Stimulated activated CD4-positive, alpha-beta T cell treated with anti-CD3 and anti-CD28 coated beads, Interleukin-1b, Interleukin-23, amount 100 ng/mL, for 1 hour (primary cell): ENCODE measurements at places on chromosomes 2 and 18.

- DNase-seq: no peak
These were observed 447.1 kb downstream of the TXNL1 start for GRCh38 chr18:56191334-56191733.

GRCh38 chr2:220946552-220946951 is 625.6 kb downstream of the EPHA4 start:
- DNase-seq: no peak

GRCh38 chr2:240463866-240464481 is 28.5 kb downstream of the GPC1 start:
- no peak for DNase-seq

DNA sequence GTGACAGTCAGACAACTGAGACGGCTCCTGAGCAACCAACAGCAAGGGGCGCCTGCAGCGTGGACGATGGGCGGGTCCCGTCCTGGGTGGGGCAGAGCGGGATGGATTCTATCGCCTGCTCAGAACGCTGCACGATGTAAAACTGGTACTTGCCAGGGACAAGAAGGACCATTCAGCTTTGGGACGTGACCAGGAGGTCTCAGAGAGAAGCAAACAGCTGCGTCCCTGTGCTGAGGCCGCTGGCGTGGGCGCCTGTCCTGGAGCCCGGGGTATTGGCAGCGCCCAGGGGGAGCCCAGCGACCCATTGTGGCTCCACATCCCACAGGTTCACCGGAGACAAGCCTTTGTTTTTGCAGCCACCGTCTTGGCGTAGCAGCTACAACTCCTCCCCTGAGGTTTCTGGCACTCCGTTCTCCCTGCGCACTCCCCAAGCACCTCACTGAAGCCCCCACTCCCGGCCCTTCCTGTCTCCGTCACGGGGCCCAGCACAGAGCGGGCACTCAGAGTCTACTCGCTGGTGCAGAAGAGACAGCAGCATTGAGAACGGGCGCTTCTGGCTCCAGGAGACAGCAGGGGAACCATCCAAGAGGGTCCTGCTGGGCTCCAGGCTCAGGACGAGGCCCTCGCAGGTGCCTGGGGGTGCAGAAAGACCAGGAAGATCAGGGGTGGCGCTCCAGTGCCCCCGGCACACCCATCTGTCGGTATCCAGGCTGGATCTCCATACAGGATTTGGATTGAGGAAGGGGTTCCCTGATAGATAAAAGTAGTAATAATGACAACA is 22.1 kb upstream of the KCNG2 start:
- no peak for DNase-seq

- no peak for DNase-seq
These were observed 10.3 kb upstream of the IL1R2 start for GRCh38 chr2:101981504-101981903.

DNA sequence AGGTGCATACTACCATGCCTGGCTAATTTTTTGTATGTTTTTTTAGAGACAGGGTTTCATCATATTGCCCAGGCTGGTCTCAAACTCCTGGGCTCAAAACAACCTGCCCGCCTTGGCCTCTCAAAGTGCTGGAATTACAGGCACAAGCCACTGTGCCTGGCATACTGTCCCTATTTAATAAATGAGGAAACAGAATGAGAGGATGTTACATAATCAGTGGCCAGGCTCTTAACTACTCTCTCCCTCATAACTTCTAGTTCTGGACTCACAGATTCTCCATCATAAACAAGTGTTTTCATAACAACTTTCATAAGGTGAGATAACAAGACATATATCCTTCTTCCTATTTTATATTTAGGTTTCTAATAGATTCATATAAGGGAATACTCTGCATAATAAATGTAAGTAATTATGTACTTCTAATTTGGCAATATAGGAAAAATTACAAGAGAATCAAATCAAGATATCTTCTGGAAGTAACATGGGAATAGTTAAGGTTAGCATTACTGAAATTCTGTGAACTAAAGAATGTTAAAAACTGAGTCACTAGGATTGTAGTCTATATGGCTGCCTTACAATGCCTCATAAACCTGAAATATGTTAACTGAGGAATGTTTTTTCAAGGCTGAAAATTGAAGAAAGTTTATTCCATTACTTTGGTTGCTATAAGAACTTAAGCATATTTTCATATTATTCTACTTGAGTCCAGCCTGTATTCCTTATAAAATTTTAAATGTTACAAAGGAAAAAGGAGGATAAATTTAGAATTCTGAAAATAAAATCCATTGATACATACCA is 71.3 kb downstream of the SLC25A12 start:
- DNase-seq: no peak

- DNase-seq: no peak
These were observed 75.0 kb upstream of the PKDCC start for GRCh38 chr2:41972819-41973218.

DNA sequence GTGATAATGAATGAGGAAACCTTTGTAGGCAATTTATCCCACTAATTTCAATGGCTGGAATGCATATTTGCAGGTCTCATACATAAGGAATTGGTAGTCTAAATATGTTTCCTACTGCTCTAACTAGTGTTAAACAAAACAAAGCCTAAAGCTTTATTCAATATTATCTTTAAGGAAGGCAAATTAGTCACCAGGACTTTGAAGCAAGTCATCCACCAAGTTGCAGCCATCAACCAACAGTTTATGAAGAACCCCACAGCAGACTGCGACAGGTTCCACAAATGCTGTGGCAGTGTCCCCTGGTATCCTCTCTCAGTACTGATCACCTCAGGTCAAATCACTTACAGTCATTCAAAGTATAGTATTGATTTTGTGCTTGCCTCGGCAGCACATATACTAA is 181.5 kb upstream of the ZFP36L2 start:
- DNase-seq: no peak

GRCh38 chr2:178804791-178805190 is 2.4 kb downstream of the TTN start:
- DNase-seq: no peak

DNA sequence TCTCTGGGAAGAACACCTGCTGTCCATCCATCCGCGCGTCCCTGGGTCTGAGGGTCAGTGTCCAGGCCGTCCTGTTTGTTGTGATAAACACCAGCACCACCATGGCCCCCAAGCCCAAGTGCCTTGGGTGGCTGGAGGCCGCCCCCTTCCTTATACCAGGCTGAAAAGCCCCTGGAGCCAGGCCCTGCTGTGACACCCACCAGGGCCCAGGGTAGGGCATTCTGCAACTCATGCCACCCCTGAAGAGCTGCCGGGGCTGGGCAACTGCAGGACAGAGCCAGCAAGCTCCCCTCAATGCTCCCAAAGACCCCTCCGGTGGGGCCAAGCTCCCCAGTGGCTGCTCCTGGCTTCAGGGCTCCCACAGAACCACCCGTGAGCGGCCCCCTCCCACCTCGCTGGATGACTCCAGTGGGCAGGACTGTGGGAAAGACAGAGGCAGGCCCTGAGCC is 31.9 kb upstream of the SNED1 start:
- DNase-seq: no peak

DNA sequence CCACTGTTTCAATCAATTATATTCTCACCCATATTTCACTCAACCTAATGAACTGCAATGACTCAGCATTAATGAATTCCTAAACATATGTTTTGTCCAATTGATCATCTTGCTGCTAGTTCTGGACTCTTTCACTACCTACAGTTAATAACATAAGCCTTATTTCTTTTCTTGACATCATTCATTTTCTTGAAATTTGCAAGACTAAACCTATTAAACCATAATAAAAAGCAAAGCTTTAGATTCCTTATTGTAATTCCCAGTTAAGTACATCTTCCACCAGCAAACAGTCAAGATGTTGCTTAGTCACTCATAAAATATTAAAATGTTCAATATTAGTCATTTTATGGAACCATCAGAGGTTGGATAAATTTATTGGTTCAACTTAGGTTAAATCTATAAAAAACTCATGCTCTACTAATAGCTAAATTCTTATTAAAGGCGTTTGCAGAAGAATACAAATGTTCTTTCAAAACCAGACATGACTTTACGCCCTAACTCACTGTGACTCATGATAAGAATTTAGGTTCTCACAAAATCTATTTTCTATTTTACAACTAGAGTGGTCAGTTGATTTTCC is 599.4 kb downstream of the RNF144A start:
- DNase-seq: no peak

DNA sequence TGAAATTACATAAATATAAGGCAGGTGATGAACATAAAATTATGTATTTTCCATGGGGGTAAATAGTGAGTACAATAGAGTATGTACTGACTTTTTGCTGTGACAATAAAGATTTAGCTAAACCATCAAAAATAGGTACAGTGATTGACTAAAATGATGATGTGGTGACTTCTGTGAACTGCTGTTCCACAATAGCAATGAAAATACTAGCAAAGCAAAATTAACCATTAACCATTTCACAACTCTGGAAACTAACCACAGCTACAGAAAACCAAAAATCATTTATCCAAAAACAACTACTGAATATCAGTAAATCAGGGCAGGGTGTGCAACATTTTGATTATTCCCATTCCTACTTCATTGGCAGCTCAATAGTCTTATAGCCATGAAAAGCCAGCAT is 161.4 kb upstream of the GYPC start:
- DNase-seq: no peak

DNA sequence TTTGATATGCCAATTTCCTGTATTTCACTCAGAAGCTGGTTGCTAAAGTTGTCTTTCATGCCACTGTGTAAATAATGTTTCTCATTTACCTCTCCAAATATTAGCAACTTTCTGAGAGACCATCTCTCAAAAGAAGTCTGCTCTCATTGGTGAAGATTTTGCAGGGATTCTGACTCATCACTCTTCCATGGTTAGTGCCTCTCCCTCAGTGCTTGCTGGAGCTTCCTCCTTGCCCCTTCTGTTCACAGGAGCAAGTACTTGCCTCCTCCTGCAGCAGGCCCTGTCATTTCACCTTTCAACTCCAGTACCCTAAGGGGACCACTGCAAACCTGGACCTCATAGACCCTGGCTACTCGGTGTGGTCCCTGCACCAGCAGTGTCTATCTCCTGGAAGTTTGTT is 168.8 kb downstream of the ZNF385B start:
- no peak for DNase-seq

- DNase-seq: no peak
These were observed 98.9 kb upstream of the EPAS1 start for GRCh38 chr2:46198164-46198883.

- no peak for DNase-seq
These were observed 11.7 kb upstream of the CNGA3 start for GRCh38 chr2:98334439-98335078.

DNA sequence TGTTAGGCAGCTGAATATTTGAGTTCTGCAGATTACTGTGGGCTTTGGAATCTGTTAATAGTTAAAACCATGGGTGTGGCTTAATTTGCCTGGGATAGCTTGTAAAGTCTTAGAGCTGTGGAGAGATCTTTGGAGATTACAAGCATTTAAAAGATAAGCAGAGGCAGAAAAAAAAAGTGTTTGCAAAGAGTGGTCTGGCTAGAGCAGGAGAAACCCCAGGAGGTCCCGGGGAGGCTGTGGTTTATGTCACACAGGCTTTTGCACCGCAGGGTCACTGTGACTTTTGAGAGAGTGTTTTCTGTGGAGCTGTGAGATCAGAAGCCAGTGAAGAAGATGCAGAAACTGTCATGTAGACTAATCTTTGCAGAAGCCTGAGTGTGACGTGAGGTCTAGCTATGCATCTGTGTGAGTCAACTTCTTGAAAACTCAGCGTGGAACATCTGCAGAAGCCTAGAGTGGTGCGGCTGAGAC is 49.0 kb downstream of the SETBP1 start:
- DNase-seq: no peak

DNA sequence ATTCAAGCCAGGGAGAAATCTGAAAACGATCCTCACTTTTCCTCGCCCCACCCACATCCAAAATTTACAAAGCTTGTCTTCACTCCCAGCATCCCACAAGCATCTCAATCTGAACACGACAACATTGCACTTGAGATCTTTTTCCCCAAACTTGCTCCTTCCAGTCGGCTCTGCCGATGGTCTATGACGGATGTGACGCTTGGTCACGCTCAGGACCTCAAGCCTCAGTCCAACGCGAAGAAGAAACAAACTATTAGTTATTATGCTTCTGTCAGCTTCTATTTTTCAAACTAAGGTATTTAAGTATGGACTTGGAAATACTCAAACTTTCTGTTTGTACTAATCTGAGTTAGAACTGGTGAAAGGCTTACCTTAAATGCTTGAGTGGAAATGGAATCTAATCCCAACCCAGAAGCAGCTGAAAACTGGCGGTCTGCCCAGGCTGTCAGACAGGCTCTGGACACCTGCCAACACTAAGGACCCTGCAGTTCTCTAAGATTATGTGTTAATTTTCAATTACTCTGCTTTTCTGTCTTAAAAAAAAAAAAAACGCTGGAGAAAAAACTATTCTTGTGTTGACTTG is 132.1 kb upstream of the DNMT3A start:
- DNase-seq: no peak

DNA sequence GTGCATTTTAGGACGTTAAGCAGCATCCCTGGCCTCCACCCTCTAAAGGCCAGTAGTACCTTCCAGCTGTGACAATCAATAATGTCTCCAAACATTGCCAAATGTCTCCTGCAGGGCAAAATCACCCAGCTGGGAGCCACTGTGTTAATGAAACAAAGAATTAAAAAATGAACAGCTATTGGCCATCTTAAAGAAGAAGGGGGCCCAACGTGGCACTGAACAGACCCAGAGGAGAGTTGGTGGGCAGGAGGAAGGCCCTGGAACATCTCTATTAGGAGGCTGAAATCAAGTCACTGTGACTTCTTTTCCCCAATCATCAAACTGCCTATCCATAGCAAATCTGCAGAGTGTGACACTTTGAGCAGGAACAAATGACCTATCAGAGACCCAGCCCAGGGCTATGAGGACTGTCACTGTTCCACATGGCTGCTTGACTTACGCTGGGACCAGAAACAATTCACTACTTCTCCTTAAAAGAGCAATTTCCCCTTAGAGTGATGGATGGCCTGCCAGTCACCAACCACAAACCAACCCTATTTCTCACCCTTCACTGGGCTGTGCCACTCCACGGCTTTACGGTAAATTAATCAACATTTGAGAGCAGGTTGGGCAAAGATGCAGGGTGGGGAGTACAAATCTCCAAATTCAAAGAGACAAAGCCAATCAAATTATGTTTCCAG is 35.2 kb upstream of the TEX51 start:
- no peak for DNase-seq

GRCh38 chr18:36304723-36305122 is 7.2 kb downstream of the FHOD3 start:
- DNase-seq: no peak
